ENCODE measurements at places on chromosomes 2 and 18.
A peak's percentile ranks its signal among the peaks of the same experiment; 100 is the strongest.

GRCh38 chr2:12202313-12203075 lies 456.1 kb downstream of the LPIN1 start:
- no peak for DNase-seq

DNA sequence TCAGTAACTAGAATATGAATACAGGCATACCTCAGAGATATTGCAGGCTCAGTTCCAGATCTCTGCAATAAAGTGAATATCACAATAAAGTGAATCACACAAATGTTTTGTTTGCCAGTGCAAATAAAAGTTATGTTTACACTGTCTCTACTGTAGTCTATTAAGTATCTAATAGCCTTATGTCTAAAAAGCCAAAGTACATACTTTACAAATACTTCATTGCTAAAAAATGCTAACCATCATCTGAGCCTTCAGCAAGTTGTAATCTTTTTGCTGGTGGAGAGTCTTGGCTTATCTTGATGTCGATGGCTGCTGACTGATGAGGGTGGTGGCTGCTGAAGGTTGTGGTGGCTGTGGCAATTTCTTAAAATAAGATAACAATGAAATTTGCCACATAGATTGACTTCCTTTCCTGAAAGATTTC lies 159.4 kb downstream of the MYO1B start:
- DNase-seq: no peak

DNA sequence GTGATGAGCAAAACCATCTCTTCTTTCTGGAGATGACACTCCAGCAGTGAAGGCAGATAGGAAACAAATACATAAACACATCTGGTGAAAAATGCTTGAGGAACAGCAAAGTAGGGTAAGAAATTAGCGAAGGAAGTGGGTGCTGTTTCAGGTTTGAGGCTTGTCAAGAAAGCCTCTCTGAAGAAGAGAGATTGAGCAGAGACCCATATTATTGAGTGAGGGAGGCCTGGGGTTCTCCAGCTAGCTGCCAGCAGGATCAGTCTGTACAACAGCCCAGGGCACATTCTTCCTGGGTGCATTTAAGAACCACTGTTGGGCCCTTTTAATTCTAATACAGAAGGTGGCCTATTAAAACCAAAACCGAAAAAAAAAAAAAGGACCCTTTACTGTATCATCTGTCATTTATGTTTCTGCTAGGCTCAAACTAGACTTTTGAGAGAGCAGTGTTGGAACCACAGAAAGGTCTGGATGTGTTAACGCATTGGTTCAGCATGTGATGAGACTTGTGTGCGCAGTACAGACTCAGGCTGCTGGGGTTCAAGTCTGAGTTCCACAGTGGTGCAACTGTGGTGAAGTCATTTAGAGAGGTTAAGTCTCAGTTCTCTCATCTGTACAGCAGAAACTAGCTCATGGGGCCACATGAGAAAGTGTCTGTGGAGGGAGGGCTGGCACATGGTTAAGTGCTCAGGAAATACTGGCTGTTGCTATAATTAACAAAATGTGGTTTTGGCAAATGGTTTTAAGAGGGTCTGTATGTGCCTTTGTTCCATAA lies 28.9 kb downstream of the MGAT5 start:
- DNase-seq: no peak

- no peak for DNase-seq
Observed at GRCh38 chr2:96233880-96234316, 25.3 kb upstream of the STARD7 start.

- DNase-seq: peak; percentile 18
Observed at GRCh38 chr2:121634354-121635307, 14.6 kb downstream of the CLASP1 start.

DNA sequence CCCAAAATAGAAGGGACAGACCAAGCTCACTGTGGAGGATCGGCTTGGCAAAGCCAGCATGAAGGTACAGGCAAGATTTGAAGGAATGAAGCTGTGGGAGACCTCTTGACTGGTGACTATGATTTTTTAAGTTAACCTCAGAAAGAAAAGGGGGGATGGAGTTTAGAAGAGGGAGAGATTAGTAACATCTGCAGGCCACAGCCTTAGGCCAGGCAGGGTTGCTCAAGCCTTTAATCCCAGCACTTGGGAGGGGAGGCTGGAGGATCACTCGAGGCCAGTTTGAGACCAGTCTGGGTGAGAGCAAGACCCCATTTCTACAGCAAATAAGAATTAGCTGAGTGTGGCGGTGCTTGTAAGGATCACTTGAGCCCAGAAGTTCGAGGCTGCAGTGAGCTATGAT lies 46.6 kb downstream of the ZNF532 start:
- no peak for DNase-seq

DNA sequence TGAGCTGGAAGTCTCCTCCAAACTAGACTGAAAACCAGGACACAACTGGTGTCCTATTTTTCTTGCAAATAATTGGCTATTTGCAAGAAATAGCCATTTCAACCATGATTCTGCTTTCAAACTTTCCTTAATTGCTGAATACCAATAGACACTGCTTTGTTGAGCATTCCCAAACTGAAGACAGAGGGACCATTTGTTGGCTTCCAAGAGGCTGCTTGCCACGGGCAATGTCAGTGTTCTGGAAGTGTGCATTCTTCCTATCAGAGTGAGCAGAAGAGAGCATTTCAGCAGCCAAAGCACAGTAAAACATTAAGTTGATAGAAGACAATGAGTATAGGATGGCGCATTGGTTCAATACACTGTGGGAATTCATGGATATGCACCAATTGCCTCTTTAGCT lies 360.5 kb upstream of the RGPD4 start:
- no peak for DNase-seq

DNA sequence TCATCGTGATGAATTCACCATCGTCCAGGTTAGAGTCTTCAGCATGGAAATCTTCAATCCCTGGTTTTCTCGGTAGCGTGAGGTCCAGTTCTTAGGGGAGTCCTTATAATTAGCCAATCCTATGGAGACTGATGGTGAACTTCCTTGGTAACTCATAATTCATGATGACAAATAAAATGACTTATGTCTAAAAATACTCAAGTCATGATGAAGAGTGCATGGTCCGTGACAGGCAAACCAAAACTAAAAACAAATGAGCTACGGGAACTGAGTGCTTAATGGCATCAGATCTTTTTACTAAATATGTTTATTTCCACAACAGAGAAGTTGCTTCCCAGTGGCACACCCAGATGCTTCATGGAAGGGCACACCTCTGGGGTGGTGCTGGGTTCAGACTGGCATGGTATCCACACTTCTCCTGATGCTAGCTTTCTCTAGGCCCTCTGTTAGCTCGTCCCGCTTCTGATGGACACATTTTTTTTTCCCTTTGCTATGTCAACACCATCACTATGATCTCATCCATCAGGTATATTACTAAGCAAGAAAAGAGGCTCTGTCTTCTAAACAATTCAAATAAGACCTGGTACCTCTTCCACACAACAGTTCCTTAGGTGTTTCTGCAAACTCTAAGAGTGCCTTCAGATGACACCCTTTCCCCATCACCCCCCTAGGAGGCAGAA lies 92.8 kb upstream of the NEDD4L start:
- no peak for DNase-seq

- no peak for DNase-seq
Observed at GRCh38 chr2:158781353-158781961, 13.7 kb upstream of the DAPL1 start.

GRCh38 chr2:19367326-19367725 lies 8.9 kb upstream of the OSR1 start:
- no peak for DNase-seq

DNA sequence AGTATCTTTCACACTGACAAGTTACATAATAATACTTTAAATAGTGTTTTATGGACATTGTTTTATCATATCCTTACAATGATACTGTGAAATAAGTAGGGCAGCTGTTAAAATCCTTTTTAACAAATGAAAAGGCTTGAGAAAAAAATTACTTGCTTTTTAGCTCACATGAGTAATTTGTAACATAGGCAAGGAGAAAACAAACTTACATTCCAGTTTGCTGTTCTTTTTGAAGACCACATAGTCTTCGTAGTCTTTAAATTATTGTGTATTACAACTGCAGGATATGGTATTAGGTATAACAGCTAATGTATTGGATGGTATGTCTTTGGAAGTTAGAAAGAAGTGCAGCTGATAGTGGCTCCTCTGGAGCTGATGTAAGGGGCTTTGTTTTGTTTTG lies 130.8 kb downstream of the COMMD1 start:
- DNase-seq: no peak

- DNase-seq: no peak
Observed at GRCh38 chr2:188623995-188624643, 332.4 kb downstream of the GULP1 start.

DNA sequence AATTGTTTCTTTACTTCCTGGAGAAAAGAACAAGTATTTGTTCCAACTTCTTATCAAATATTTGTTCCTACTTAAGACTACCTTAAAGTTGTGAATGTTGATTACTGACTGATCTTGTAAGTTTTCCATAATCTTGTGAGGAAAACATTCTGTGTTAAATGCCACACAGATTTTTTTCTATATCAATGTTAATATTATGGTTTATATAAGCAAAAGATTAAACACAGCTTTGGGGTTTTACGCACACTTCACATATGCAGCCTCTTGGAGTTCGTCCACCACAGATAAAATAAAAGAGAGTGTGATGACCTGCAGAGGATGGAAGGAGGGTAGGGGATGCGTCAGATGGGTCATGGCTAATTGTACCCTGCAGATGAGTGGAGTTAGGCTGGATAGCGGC lies 780.0 kb upstream of the SALL3 start:
- DNase-seq: no peak

DNA sequence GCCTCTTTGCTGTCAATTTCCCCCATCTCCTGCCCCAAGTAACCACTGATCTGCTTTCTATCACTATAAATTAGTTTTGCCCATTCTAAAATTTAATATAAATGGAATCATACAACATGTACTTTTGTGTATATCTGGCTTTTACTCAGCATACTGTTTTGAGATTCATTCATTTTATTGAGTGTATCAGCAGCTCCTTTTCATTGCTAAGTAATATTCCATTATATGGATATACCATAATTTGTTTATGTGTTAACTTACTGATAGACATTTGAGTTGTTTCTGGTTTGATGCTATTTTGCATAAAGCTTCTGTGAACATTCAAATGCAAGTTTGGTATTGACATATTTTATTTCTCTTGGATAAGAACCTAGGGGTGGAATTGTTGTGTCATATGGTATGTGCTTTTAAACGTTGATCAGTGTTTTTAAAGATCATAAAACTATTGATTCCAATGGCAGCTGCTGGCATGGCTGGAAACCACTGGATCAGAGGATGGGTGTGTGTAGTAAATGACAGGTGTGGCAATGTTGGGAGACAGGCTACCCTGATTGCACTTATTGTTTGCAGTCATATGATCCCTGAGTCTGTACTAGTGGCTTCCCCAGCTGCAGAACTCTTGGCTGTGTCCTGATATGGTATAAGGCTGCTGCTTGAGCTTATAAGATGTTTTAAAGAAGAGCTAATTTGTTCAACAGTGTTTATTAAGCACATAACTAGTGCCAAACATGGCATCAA lies 75.3 kb downstream of the CYP1B1 start:
- DNase-seq: no peak

DNA sequence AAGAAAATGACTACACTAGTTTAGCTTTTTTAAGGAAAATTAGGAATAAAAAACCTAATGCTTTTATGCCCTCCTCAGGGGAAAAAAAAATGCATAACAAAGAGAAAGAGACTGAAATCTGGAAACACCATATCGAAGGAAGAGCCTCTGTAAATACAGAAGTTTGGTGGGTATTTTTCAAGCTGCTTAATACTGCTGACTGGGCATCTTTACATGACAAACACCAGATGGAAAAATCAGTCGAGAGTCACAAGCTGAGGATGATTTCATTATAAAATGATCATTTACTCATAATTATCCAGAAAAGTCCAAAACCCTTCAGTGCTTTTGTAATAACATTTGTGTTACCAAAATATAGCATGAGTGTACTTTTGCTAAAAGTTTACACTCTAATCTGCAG lies 1600.7 kb upstream of the ACVR2A start:
- no peak for DNase-seq

DNA sequence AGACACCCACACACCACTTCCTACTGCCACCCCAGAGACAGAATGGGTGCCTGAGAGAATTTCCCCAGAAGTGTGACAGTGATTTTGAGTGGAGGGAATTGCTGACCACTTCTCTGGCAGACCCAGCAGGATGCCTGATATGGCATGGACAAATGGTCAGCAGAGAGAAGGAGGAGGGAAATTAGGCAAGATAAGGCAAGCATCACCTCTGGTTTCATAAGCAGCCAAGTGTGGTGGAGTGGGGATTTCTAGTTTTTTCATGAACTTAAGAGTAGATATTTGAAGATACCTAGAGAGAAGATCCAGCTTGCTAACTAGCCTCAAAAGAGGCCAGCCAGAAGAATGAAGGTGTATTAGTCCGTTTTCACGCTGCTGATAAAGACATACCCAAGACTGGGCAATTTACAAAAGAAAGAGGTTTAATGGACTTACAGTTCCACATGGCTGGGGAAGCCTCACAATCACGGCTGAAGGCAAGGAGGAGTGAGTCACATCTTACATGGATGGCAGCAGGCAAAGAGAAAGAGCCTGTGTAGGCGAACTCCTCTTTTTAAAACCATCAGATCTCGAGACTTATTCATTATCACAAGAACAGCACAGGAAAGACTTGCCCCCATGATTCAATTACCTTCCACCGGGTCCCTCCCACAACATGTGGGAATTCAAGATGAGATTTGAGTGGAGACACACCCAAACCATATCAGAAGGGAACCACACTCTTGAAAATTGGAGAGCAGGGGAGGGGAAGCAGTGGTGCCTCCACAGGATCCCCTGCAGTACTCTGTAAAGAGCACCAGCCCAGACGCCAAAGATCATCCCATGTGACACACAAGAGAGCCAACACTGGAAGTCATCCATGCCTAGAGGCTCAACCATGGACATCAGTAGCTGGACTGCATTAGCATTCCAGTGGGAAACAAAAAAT lies 64.2 kb downstream of the RBM43 start:
- DNase-seq: no peak

DNA sequence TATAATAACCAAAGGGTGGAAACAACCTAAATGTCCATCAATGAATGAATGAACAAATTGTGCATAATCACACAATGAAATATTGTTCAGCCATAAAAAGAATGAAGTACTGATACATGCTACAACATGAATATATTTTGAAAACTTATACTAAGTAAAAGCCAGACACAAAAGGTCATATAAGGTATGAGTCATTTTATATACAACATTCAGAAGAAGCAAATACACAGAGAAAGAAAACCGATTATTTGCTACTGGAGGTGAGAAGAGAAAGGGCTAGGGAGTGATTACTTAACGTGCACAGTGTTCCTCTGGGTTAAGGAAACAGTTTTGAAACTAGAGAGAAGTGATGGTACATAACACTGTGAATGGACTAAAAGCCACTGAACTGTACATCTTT lies 105.3 kb downstream of the GORASP2 start:
- no peak for DNase-seq

Data from SHP77 treated with DMSO at 0.1 percent for 48 hours (cell line).